T-helper 1 cell (primary cell): ENCODE measurements at places on chromosomes 1 and 21.

GRCh38 chr1:223135176-223135942 is 7.7 kb downstream of the TLR5 start:
- no peak for DNase-seq

- no peak for DNase-seq
Observed at GRCh38 chr1:246923900-246924299, 7.8 kb downstream of the AHCTF1 start.

DNA sequence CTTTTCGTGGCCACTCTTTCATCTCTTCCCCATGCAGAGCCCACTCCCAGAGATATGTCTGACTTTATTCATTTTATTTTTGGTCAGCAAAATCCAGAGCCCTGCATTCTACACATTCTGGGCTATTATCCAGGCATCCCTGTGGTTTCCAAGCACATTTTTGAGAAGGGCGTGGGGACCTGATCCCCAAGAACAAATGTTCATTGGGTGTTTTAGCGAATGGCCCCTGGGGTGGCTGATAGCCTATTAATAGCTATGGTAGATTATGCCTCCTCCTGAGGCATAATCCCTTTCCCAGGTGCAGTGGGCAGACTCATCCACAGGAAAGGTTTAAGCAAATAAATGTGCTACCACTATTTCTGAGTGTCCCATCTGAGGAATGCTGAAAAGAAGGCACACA is 511.8 kb upstream of the USP24 start:
- no peak for DNase-seq

- no peak for DNase-seq
Observed at GRCh38 chr1:67636146-67636545, 48.9 kb upstream of the GADD45A start.

- DNase-seq = no peak
Observed at GRCh38 chr1:30879940-30880677, 28.4 kb downstream of the SDC3 start.

DNA sequence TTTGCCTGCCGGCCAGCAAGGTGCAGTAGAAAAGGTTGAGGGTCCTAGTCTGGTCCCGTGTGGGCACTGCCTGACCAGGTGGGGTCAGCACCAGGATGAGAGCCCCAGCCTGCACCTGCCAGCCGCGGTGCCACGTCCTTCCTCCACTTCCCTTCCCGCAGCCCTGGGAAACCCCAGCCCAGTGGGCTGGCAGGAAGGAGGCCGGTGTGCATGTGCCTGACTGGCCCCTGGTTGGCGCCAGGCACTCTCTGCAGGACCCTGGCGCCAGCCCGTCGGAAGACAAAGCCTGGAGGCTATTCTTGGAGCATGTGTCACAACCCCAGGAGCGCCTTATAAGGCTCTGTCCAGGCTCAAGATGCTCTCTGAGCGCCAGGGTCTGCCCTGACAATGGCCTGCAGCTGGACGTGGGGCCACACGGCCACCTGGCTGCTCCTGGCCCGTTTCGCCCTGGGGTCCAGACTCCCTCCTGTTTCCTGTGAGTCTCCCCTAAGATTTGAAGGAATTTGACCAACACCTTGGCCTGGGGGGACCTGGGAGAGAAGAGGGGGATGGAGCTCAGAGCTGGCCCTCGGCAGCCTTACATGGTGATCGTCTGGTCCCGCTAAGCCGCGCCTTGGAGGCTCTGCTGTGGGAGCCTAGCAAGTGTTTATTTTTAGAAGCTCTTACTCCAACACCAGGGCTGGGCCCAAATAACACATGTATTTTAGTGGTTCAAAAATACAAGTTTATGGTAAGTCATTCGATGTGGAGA is 31.9 kb upstream of the POFUT2 start:
- DNase-seq = no peak

DNA sequence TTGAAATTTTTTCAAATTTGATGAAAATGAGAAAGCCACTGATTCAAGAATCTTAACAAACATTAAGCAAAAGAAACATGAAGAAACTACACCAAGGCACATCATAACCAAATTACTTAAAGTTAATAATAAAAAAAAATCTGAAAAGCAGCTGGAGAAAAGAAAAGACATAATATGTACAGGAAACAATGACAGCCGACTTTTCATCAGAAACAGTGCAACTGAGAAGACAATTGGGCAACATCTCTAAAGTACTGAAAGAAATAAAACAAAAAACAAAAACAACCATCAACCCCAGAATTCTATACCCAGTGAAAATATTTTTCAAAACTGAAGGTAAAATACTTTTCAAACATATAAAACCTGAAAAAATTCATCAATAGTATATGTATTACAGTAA is 73.8 kb upstream of the DMRTA2 start:
- DNase-seq = no peak

DNA sequence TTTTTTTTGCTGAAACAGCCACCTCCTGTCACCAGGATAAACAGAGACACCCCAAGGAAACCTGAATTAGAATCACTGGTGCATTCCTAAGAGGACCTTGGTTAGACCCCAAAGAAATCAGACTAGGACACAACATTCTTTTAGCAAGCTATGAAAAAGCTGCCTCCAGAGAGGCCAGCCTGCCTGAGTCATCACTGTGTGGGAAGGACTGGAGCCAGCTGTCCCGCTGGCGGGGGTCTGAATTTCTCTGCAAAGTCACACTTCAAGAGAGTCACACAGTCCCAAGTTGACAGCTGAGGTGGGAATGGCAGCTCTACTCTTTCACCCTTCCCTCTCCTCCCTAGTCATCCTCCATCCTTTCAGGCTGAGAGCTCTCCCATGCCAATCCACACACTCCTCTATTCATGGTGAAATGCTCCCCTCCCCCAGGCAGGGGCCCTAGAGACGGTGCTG is 405.0 kb upstream of the POU3F1 start:
- no peak for DNase-seq

- no peak for DNase-seq
Observed at GRCh38 chr1:35097224-35097623, 18.0 kb downstream of the ZMYM1 start.

DNA sequence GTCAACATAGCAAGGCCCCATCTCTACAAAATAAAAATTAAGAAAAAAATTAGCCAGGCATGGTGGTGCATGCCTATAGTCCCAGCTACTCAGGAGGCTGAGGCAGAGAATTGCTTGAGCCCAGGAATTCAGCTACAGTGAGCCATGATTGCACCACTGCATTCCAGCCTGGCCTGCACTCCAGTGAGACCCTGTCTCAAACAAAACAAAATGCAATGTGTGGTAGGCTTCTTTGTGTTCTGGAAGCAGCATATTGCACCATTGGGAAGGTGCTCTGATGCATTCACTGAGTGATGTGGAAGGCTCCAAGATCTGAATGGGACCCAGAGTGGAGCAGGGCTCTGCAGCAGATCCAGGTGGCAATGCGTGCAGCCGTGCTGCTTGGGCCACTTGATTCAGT is 99.6 kb upstream of the COG2 start:
- DNase-seq = no peak

GRCh38 chr1:95179205-95179986 is 54.6 kb upstream of the RWDD3 start:
- no peak for DNase-seq

DNA sequence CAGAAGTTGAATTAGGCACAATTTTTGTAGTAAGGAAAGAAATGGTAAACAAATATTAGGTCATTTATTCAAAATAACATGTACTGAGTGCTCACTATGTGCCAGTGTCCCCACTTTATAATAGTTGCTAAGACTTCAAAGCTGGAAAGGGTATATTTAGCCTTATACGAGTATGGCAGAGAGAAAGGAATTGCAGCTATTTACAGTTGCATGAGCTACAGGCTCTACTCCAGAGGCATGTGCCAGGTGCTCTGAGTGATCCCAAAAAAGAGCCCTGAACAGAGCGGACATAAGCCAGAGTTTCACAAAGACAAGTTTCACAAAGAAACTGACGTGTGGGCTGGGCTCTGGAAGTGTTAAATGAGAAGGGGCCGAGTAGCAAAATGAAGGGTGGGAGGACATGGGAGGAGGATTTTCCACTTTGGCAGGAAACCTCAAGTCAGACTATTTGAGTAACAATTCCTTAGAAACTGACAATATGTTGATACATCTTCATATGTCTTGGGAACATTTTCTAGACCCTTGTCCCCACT is 40.9 kb downstream of the FASLG start:
- no peak for DNase-seq

DNA sequence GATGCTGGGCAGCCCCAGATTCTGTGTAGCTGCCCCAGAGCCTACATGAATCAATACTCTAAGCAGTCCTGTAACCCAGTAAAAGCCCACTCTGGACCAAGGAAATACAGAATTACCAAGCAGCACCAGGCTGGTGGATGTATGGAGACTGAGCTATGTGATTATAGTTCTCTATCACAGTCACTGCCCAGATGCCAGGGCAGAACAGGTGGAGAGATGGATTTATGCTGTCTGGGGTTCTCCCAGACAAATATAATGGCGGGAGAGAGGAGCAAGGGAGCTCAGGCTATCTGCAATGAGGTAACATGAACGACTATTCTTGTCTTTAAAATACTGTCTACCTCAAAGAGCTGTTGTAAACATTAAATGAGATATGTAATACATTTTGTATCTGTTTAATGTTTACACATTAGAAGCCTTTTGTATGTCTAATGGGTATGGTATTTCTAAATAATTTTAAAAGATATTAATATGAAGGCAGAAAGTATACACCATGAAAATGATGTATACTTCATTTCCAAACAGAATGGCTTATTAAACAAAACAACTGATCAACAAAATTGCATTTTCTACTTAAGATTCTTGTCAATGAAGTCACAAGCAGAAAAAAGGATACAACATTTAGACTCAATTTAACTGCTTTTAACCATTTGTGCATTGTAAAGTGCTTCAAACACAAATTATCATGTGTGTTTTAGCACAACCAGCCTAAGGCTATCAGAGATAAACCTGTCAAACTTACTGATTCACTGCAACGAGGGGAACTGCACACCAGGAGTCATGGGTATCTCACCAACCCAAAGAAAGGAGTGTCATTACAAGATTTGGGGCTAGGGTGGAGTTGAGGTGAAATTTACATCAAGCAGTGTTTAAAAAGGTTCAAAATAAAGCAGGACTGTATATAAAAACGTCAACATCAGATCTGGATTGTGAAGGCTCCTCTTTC is 3.0 kb downstream of the SDE2 start:
- no peak for DNase-seq

- DNase-seq = no peak
Observed at GRCh38 chr1:19739628-19740027, 60.1 kb downstream of the TMCO4 start.

GRCh38 chr1:5225707-5226704 is 571.6 kb downstream of the AJAP1 start:
- DNase-seq = no peak

- no peak for DNase-seq
Observed at GRCh38 chr1:166858726-166859419, 17.2 kb downstream of the TADA1 start.

- no peak for DNase-seq
Observed at GRCh38 chr1:245663841-245664240, 509.1 kb downstream of the KIF26B start.
